PC-9 (cell line): ENCODE measurements at places on chromosomes 1 and 21. TPM values are rescaled to one million over a fixed set of nuclear protein-coding genes. Genes with fewer than 3 reads are reported as not detected.

The KCNAB2 gene
- 19.6 and 21.4 TPM in 2 replicates for total RNA-seq

The C1orf56 gene
- 1.8 and 2.3 TPM in 2 replicates for total RNA-seq

The FGR gene
- total RNA-seq, result not detected in 2 replicates

The OR2L2 gene
- total RNA-seq, result 0.10 and 0.13 TPM in 2 replicates

The OR2T27 gene
- total RNA-seq, result not detected in 2 replicates

The CFAP74 gene
- total RNA-seq, result 2.8 and 3.0 TPM in 2 replicates
